ENCODE measurements at places on chromosomes 4 and X.
A peak's percentile ranks its signal among the peaks of the same experiment; 100 is the strongest.

DNA sequence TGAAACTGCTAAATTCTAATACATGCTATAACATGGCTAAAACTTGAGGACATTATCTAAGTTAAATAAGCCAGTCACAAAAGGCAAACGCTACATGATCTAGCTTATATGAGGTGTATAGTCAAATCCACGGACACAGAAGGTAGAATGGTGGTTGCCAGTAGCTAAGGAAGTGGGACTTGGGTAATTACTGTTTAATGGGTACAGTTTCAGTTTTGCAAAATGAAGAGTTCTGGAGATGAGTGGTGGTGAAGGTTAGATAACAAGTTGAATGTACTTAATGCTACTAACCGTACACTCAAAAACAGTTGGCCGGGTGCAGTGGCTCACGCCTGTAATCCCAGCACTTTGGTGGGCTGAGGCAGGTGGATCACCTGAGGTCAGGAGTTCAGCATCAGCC, 644.5 kb upstream of the DIPK2B start:
- DNase-seq: no peak

DNA sequence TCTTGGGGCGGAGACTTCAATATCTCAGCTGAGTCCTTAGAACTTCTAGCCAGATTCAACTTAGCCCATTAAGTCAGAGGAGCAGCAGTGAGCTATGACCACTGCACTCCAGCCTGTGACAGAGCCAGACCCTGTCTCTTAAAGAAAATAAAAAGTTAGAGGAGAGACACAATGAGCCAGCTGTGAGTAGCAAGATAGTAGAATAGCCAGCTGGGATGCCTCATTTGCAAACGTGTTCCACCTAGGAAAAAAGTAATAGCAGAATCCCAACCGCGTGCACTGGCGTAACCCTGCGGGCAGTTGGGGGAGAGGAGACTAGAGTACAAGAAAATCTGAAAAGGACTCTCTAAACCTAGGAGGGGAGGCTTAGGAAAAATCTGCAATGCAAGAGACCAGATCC, 133.2 kb upstream of the ANXA3 start:
- no peak for DNase-seq

DNA sequence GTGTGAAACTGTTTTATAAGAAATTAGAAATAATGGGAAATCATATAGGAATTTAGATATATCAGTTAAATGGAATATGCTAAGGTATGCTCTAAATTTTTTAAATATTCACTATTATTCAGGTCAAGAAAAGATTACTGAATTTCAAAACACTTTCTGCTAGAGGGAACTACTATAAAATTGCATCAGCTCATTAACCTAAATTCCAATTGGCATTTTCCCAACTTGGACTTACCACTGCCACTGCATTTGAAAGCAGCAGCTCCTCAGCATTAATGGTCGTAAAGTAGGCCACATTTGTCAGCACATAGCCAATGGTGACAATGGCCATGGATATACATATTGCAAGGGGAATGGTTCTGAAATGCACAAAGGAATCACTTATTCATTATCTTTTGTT, 57.3 kb downstream of the SLC7A11 start:
- DNase-seq: no peak

DNA sequence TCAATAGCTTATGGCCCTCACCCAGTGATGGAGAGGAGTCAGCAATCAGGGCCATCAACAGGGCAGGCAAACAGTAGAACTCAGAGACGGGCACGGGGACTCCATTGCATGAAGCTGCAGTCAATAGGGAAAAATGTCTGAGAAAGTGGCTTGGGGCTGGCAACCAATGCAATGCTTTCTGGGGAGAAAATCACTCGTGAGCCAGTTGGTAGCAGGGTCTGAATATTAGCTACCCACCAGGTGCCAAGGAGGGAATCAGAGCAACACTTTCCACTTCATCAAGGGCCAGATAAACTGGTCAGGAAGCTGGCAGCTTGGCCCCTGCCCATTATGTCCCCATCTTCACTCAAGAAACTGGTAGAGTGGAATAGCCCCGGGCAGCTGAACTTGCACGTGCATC, 80.7 kb downstream of the STARD8 start:
- DNase-seq: no peak

DNA sequence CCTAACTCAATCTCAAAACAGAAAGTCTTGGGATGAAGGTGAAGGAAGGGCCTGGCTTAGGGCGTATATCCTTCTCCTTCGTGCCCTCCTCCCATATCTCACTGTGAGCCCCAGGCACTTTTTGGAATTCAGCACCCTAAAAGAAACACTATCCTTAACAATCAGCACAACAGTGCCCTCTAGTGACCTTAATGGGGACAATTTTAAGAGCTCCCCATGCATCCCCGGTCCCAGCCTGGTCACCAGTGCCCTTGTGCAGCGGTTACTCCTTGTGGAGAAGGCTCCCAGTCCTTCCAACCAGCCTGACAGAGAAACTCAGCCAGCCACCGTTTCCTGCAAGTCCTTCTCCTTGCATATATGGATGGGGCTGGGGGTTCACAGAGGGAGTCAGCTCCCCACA, 4.2 kb downstream of the PAK3 start:
- DNase-seq: no peak

GRCh38 chr4:181281451-181281850, 961.8 kb upstream of the TENM3 start:
- DNase-seq: peak; percentile 2

- DNase-seq: no peak
These were observed 93.8 kb upstream of the HELT start for GRCh38 chr4:184924516-184924915.

DNA sequence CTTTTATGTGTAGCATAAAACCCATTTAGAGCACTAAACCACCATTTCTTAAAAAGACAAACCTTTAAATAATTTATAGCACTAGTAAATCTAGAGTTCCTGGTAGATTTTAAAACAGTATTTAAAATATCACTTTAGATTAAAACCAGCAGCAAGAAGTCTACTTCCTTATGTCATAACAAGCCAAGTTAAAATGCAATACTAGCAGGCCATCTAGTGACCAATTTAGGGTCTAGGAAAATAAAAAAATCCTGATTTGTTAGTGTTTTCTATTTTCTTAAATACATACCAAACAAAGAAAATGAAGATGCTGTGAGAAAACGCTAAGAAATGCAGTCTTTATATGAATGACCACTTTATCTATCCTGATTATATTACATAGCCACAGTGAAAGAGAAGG, 53.9 kb downstream of the PAPSS1 start:
- no peak for DNase-seq

- no peak for DNase-seq
These were observed 2315.4 kb upstream of the AGA start for GRCh38 chr4:179757641-179758040.

DNA sequence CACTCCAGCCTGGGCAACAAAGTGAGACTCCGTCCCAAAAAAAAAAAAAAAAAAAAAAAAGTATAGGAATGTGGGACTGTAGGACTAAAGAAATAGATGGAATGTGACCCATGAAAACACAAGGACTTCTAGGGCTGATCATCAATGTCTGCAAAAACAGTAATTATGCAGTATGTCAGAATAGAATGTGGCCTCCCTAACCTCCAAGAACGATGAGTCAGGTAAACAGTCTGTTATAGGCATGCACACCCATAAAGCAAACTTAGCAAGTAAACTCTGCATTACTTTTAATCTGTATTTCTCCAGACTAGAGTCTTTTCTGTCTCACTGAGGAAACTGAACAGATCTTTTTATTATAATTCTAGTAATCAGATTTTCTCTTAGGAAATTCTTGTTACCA, 233.4 kb downstream of the HNRNPD start:
- DNase-seq: no peak

- no peak for DNase-seq
These were observed 20.9 kb upstream of the COL25A1 start for GRCh38 chr4:109323348-109323747.

GRCh38 chrX:24515447-24515846, 50.4 kb downstream of the PDK3 start:
- DNase-seq: peak; percentile 3

DNA sequence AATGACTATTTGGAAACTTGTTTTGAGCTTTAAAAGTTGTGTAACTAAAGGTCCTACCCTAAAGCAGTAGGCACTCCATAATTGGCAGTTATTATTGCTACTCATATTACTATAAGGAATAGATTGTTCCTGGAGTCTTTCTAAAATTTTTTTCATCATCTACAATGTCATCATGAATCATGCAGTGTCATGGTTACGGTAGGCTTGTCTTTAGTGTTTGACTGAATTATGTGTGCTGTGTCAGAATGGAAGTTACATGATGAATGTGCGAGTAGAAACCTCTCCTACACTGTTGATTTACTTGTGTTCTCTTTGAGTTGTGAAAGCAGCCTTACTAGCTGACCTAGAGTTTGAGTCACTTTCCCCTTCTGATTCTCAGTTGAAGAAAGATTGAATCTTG, 1099.9 kb downstream of the RAPGEF2 start:
- DNase-seq: no peak

GRCh38 chr4:48752726-48753125, 27.4 kb downstream of the FRYL start:
- DNase-seq: no peak

GRCh38 chr4:71026086-71026485, 32.6 kb downstream of the DCK start:
- peak; percentile 41 for DNase-seq
